ENCODE measurements at places on chromosomes 12 and 14.
A peak's percentile ranks its signal among the peaks of the same experiment; 100 is the strongest.

DNA sequence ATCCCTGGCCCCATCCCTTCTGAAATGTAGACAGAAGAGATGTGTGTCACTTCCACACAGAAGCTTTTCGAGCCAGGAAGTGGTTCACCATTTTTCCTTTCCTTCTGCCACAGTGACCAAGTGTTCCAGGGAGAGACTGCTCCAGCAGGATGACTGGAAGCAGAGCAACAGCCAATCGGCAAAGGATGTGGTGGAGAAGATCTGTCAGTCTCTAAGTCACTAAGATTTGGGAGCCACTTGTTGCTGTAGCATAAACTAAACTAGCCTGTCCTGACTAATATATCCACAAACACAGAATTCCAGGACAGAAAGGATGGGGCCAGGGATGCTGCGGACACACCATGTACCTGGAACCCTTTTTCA, 42.9 kb downstream of the DUSP6 start:
- DNase-seq, result no peak

DNA sequence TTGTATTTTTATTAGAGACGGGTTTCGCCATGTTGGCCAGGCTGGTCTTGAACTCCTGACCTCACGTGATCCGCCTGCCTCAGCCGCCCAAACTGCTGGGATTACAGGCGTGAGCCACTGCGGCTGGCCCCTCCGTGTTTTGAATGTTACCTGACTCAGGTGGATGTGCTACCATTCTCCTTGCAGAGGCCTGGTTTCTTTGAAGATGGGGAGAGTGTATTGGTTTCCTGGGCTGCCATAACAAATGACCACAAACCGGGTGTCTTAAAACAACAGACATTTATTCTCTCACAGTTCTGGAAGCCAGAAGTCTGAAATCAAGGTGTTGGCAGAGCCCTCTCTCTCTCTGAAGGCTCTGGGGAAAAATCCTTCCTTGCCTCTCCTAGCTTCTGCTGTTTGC, 98.0 kb downstream of the IRF2BPL start:
- DNase-seq, result no peak

GRCh38 chr12:25959071-25959961, 834 bp downstream of the RASSF8 start:
- DNase-seq, result peak; percentile 16

- no peak for DNase-seq
These were observed 36.4 kb upstream of the METAP2 start for GRCh38 chr12:95437565-95437964.

DNA sequence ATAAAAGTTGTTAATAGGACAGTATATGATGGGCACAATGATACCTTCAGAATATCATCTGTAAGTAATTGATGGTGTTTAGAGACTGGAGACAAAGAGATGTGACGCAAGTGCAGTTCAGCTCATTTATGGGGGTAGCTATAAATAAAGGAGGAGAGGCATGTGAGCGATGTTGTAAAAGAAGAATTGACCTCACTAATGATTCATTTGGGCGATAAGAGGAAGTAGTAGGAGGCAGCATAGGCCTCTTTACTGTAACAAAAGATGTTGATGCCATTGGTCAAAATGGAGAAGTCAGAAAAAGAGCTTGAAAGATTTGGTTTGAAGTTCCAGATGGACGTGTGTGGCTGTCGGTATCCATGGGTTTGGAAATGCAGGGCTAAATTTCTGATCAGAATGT, 70.0 kb downstream of the FLRT2 start:
- DNase-seq, result no peak

DNA sequence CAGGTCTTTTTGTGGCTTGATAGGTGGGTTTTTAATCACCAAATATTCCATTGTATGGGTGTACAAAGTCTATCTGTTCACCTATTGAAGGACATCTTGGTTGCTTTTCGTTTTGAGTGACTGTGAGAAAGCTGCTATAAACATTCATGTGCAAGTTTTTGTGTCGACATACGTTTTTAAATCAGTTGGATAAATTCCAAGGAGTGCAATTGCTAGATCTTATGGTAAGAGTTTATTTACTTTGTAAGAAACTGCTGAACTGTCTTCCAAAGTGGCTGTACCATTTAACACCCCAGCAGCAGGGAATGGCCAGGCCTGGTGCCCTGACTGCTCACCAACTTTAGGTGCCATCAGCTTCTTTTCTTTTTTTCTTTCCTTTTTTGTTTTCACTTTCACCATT, 45.5 kb upstream of the C14orf180 start:
- DNase-seq, result no peak

DNA sequence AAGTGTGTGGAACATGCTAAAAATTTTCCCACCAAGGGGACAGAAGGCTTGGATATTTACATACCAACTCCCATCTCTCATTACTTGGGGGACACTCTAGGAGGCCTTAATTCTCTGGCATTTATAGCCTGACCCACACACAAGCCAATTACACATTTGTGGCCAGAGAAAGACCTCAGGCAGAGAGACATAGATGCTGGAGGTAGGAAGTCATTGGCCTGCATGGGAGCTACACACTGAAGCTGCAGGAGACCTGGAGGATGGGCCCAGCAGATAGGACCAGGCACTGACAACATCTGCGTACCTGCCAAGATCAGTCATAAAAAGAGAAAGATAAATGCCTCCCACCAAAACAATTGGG, 61.7 kb downstream of the TBX5 start:
- no peak for DNase-seq

DNA sequence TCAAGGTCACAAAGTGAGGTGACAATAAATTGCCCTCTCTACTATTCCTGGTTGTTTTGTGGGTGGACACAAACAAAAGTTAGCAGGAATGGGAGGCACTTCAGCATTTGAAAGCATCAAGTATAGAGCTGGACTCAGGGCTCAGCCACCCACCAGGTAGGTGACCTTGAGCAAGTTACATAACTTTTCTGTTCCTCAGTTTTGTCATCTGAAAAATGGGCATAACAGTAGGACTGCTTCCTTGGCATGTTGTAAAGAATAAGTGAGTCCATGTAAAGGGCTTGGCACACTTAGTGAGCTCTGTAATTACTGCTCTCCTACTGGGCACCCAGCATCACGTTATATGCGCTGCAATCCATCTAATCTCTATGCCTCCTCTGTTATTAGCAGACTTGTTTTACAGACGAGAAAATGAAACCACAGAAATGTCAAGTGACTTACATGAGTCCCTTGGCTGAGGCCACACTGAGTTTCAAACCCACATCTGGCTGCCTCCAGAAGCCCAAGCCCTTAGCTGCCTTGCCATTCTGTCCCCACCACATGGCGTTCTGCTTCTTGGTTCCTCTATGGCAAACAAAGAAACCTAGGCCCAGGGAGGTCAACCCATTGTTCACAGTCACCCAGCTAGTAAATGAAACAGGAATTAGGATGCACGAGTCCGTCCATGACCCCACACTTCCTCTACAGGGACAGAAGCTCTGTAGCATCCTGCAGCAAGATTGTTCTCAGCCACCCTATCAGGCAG, 63.2 kb upstream of the SLC24A4 start:
- no peak for DNase-seq

DNA sequence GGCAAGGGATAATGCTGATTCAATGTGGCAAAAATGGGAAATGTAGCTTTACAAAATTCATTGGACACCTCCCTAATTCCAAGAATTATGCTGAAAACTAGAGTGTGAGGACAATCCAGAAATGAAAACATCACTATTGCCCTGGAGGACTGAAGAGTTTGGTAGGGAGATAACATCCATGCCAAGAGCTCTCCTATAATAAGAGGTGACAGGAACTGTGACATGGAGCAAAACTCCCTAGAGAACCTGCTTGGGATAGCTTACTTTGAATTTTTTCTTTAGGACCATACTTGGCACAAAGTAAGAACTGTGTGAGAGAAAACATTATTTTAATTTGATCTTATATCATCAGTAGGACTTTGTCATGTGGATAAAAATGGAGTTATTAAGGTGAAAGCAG, 48.9 kb downstream of the STON2 start:
- no peak for DNase-seq

- no peak for DNase-seq
These were observed 17.9 kb downstream of the DERA start for GRCh38 chr12:15928870-15929571.

Measured in activated naive CD4-positive, alpha-beta T cell treated with anti-CD3 and anti-CD28 coated beads, Interleukin-2, amount 50 U/mL, for 16 hours (primary cell).